NCI-H1930 (cell line): ENCODE measurements at places on chromosomes 11 and 22.

- DNase-seq, result peak; percentile 84
Observed at GRCh38 chr11:93197380-93198214, at the start of gene SLC36A4. SLC36A4 (minus strand) TSS chr11:93197991; CDS start chr11:93197832, 159 bp downstream.

DNA sequence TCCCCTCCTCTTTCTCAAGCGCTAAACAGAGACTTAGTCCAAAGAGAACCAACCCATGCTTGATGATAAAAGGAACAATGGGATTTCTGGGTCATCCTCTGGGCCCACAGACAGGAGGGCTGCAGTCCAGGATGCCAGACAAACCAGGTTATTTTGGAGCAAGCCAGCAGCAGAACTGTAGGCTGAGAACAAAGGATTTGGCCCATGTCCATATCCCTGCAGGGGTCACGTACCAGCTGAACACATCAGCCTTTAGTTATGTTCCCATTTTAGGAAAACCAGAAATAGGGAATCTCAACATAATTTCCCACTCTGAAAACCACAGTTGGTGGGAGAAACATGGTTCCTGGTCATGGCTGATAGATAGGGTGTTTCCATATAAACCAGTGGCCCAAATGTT, 533.6 kb upstream of the CADM1 start:
- DNase-seq, result no peak

DNA sequence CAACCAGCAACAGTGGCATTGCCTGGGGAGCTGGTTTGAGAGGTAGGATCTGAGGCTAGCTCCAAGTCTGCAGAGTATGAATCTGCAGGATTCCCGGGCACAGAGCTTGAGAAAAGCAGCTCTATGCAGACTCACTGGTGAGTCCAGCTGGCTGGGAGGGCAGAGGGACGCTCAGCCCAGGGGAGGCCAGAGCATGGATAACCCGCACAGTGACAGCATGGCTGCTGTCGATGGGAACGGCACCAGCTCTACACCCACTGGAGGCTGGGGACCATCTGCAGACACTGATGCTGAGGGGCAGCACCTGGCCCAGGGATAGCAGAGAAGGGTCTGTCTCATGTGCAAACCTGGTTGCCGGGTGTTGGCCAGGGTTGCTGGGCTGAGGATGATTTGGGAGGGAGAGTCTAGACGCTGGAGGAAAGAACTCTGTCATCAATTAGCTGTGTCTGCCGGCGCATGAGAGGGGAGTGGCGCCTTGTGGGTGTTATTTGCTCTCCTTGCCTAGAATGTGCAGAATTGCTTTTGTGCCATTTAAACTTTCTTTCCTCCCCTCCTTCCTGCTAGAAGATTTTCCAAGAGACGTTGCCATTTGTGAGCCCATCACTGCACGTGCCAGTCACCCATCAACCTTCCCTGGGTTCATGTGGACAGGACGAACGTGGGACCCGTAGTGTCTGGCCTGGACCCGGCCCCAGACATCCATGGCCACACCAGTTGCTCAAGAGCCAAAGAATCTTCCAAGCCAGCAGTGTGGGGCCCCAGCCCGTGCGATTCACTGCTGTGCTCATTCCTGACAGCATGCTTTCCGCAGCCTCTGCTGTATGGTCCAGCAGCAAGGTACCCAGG, 19.1 kb upstream of the LINC01488 start:
- DNase-seq, result no peak

DNA sequence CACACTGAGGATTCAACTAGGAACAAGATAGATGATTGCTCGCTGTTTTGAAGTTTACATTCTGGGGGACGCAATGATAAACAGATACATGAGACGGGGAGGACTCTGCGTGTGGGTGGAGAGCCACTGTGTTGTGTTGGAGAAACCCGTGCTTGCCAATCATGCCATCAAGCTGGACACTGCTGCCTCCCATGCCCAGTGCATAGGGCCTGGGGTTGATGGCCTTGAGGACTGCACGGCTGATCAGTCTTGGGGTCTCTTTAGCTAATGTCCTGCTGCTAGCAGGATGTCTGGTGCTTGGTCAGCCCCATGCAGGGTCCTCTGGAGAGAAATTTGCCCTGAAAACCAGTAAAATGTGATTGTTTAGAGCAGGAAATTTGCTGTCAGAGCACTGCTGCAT, 221.2 kb upstream of the B3GAT1 start:
- no peak for DNase-seq

- no peak for DNase-seq
Observed at GRCh38 chr11:17564687-17565042, 17.6 kb downstream of the OTOG start.

DNA sequence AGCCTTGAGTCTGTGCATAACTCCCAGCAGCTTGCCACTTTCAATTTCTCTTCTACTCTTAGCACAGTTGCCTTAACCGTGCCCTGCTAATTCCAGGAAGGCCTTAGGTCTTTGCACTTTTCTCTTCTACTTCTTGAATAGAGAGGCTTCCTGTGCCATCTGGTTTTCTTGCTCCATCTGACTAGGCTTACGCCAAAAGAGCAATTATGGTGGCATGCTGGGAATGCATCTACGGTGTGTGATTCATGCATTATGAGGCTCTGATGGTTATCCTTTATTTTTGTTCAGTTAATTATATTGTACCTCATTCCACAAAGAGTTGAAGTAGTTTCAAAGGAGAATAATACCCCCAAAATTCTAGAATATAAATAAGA, 29.4 kb downstream of the SIK2 start:
- DNase-seq, result no peak

- DNase-seq, result no peak
Observed at GRCh38 chr22:50734343-50734771, 3.6 kb upstream of the ACR start.

- peak; percentile 30 for DNase-seq
Observed at GRCh38 chr11:45233121-45233803, 52.9 kb downstream of the SYT13 start.

DNA sequence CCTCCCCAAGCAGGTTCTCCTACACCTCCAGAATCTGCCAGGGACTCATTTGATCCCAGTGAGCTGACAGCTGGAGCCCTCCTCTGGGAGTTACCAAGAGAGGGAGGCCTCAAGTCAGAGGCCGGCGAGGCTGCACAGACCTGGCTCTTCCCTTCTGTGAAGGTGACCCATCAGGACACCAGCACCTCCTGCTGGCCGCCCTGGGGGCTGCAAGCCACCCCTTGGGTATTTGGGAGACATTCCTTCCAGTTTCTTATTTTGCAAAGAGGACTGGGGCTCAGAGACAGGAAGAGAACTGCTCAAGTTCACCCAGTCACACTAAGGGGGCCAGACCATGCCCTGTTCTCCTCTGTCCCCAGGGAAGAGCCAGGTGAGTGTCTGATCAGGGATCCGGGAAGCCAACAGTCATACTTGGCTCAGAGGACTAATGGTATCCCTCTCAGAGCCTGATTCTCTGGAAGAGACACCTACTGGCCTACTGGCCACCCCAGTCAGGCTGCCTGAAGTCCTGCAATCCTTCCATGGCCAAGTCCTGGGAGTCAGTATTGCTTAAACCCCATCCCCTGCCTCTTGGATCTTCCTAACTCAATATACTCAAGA, 40.5 kb upstream of the RIC3 start:
- DNase-seq, result no peak

- no peak for DNase-seq
Observed at GRCh38 chr11:60739114-60739513, 14.6 kb downstream of the MS4A18 start.

DNA sequence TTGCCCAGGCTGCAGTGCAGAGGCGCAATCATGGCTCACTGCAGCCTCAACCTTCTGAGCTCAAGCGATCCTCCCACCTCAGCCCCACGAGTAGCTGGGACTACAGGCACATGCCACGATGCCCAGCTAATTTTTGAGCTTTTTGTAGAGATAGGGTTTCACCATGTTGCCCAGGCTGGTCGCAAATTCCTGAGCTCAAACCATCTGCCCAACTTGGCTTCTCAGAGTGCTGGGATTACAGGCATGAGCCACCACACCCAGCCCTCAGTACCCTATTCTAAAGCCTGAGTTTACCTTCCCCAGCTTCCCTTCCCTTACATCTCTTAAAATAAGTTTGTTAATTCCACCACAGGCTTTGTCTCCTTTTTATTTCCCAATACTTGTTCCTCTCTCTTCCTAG, 59.1 kb downstream of the AMBRA1 start:
- DNase-seq, result no peak

- no peak for DNase-seq
Observed at GRCh38 chr22:23182309-23183060, 2.2 kb downstream of the BCR start.

GRCh38 chr11:120334894-120335462, 1.2 kb upstream of the ARHGEF12 start:
- DNase-seq, result peak; percentile 8

DNA sequence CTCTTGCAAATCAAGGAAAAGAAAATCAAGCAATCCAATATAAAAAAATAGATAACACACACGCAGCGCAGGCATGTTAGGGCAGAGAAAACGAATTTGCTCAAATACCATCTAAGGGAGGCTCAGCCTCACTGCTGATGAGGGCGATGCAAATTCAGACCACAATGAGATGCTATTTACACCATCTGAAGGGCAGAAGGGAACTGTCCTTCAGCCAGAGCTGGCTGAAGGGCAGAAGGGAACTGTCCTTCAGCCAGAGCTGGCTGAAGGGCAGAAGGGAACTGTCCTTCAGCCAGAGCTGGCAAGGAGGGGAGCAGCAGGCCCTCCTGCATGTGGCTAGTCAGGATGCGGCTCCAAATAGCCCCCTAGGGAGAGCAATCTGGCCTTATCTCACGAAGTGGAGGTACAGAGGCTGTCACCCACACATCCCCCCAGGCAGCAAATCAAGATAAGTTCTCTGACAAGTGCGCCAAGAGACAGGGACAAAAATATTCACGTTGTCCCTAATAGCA, 7.6 kb upstream of the SLC39A13 start:
- no peak for DNase-seq

DNA sequence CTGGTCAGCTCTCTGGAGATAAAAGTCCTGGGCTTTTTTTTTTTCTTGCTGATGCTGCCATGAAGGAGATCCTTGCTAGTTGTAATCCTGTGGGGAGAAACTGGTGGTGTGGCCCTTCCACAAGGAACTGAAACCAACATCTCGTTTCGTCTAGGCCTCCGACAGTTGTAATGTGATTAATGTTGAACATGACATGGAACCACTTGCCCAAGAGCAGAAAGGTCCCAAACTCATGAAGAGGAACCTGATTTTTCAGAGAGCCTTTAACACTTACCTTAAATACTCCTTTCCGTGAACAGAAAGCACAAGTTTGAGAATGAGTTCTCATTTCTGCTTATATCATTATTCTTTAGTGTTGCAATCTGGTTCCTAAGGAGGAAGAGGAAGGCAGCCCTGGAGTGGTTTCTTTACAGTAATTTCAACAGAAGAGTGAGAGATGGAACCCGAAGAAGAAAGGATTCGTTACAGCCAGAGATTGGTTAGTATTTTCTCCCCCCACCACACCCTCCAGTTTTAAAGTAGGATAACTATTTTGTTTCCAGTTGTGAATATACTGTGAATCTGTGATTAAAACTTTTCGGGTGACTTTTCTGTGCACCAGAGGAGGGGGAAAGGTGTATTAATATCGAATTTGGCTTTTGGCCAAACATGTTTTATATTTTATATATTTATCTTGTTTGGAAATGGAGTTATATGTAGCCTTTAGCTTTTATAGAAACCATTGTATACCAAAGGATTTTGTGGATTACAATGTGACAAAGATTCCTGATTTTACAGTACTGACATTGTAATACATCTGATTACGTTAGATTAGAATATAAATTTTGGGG, 2.0 kb downstream of the KDM2A start:
- no peak for DNase-seq

GRCh38 chr11:132106096-132106982, 735.9 kb downstream of the NTM start:
- DNase-seq, result no peak

GRCh38 chr11:122598971-122599370, 56.6 kb upstream of the UBASH3B start:
- DNase-seq, result no peak

DNA sequence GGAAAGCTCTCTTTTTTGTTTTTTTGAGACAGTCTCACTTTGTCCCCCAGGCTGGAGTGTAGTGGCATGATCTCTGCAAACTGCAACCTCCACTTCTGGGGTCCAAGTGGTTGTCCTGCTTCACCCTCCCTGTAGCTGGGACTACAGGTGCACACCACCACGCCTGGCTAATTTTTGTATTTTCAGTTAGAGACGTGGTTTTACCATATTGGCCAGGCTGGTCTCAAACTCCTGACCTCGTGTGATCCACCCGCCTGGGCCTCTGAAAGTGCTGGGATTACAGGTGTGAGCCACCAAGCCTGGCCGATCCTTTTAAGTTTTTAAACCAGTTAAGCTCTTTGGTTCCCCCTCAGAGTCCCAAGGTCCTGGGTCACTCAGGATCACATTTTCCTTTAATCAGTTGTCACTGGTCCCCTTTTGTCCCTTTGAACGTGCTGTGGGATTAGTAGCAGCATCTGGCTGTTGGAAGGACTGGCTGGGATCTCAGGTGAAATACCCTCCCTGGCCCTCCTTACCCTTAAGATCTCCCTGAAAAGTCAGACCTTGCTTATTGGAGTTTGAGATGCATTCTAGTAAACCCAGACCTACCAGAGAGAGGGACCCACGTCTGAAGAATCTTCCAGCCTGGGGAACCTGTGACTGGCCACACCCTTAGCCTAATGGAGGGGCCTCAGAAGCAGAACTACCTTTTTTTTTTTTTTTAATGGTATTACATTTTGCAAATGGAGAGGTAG, 8.1 kb downstream of the MALAT1 start:
- DNase-seq, result peak; percentile 83

DNA sequence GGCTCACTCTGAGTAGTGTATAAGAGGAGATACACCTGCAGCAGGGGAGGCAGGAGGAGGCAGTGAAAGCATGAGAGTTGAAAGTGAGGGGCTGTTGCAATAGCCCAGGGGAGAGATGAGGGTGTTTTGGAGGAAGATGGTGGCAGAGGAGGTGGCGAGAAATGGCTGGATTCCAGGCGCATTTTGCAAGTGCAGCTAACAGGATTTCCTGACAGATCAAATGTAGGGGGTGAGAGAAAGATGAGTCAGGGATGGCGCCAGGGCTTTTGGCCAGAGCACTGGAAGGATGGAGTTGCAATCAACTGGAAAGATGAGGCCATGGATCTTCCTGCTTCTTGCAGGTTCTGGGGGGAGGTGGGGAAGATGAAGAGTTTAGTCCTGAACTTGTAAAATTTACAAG, 16.8 kb upstream of the TSPAN18 start:
- no peak for DNase-seq

- DNase-seq, result no peak
Observed at GRCh38 chr11:119099711-119100110, 1.9 kb downstream of the DPAGT1 start.

DNA sequence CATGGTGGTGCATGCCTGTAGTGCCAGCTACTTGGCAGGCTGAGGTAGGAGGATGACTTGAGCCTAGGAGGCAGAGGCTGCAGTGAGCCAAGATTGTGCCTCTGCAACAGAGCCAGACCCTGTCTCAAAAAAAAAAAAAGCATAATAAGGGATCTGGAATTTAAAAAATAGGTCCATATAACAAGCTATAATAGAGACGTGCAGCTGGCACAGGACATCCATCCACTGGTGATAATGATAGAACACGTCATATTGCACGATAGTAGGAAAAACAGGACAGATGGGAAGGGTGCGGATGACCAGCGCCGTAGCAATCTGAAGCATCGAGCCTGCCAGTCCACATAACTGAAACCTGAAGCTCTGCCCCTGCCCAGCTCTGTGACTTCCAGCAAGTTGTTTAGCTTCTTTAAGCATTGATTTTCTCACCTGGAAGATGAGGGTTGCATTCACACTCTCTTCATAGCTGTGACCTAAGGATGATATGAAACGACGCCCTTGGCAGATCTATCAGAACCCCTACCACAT, 60.3 kb upstream of the PRODH start:
- DNase-seq, result no peak
